NCI-H1694 (cell line): ENCODE measurements at places on chromosomes 16 and 17.

DNA sequence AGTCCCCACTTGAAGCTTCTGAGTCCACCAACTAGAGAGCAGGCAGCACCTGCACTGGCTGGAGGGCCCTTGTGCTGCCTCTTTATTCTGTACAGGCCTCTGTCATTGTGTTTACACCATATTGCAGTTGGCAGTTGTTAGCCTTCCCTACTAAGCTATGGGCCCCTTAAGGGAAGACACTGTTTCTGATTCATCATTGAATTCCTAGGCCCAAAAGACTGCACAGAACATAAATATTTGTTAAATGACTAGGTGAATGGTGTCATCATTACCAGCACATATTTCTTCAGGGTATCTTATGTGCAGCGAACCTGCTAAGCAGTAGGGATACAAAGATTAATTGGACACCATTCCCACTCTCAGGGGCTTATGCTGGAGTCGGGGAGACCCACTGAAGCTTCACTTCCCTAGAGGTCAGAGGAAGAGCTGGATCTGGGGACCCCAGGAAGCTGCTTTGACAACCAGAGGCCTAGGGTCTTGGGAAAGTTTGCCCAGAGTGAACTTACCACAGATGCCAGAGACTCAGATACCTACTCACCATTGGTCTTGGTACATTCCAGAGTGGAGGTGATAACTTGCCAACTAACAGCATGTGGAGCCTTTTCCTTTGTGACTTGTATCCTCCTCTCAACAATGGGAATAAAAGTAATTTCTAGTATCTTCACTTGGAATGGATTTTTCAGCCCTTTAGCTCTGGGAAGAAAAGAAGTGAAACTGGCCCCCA lies 28.7 kb upstream of the DDX52 start:
- no peak for DNase-seq

DNA sequence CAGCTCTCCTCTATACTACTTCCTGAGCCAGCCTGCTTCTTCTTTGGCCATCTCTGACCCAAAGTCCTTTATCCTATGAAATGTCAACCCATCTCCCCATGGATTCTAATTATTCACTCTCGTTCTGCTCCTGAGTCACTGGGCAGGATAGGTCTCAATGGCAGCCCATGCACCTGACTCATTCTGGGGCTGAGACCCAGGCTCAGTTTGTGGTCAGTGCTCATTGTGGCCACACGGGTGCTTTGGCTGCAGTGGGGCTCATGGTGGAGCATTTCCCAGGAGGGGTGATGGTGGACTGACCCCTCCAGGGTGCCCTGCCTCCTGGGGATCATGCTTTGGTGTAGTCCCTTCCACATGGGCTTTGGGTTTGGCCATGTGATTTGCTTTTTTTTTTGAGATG lies 154.8 kb upstream of the WSCD1 start:
- DNase-seq: no peak

DNA sequence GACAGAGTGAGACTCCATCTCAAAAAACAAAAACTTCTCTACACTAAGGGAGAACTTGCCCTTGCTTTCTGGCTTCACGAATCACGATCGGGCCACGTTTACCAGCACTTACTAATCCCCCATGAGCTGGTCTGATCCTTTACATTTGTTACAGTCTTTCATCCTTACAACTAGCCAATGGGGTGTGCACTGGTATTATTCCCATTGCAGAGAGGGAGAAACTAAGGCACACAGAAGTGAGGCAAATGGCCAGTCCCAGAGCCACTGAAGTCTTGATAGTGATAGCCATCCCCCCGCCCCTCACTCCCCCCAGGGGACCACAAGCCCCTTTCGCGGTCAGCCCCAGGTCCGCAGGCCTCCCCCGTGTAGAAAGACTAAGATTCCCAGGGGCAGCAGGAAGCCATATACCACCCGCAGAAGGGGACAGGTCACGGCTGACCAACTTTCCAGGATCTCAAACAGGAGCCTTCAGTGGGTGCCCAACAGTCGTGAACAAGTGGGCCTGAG lies 868 bp downstream of the NATD1 start:
- no peak for DNase-seq

DNA sequence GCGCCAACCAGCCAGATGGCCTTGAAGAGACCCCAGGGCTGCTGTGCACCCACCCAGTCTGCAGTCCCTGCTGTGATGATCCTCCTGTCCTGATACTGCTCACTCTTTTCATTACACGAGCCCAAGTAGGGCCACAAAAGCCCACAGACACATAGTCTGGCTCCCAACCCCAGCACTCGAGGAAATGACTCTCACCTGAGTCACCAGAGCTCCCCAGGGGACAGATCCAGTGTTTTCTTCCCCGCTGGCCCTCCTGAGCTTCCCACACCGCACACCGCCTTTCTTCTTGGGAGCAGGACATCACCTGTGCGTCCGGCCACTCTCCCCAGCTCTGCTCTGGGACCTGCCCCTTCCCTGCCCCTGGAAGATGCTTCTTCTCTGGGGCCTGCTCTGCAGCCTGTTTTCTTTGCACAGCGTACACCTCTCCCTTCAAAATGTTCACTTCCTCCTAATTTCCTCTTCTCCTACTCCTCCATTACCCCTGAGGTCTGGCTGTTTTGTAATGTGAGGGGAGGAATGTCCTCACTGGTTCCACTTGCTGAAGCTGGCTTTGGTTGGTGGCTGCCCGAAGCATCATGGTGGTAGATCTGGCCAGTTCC lies 2.0 kb upstream of the SCN4A start:
- DNase-seq: no peak

DNA sequence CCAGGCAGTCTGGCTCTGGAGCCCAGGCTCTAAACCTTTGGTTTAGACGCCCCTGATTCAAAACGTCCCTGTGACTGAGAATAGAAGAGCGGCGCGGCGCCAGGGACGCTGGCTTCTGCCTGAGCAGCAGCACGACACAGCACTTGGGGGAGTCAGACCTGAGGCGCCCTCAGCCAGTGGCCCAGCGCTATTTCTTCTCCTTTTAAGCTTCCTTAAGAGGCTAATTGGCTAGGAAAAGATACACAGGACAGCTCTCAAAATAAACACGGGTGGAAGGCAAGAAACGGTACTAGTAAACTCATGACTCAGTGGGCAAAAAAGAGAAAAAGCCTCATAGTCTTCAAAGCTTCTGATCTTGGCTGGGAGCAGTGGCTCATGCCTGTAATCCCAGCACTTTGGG lies 34.9 kb downstream of the GTF3C1 start:
- no peak for DNase-seq

DNA sequence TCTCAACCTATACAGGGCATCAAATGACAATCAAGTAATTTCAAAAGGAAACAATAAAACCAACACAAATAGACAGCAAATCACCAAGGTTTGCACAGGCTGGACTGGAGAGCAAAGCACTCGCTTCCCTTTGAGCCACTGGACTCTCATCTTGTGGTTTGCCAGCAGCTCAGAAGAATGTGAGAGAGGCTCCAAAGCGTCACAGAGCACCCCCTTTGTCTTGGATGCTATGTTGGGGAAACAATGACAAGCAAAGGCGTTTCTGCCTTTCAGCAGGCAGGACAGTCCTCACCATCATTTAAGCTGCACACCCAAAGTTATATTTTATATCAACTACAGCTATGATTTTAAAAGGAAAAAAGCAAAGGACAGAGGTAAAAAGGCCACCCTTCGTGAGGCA lies 13.2 kb downstream of the SLC6A4 start:
- no peak for DNase-seq

DNA sequence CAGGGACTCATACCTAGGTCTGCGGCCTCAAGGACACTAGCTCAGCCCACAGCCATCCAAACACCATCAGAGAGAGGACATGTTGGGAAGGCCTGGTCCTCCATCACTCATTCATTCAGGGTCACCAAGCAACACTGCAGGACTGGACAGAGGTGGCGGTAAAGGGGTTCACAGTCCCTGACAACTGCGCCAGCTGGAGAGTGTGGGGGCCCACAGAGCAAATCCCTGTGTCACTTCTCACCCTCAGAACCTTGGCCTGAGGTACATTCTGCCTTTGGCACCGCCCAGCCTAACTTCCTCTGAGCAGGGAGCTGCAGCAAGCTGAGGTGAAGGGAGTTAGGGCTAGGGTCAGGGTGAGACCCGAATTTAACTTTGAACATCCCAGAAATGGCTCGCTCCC lies 106.5 kb downstream of the COPRS start:
- no peak for DNase-seq

DNA sequence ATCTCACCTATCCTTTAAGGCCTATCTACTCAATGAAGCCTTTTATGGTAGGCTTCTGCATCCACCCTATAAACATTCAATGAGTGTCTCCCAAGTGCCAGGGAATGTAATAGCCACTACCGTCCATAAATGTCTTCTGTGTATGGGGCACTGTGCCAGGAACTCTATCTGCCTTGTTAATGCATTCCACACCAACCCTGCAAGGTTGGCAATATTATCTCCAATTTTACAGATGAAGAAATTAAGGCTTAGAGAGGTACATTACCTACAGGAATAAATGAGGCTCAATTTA lies 20.0 kb downstream of the MAP3K14 start:
- DNase-seq: no peak

DNA sequence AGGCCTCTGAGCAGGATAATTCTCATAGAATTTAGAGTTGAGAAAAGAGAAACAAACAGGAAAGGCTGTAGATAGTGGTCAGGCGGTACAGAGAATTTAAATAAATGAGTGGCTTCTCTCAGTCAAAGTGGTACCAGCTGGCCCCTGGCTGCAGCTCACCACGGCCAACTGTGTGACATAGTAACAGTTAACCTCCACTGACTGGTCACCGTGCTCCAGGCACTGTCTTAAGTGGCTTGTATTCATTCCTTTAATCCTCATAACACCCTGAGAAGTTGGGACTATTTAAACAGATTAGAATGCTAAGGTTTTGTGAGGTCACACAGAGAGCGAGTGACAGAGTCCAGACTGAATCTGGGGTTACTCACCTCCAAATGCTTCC lies 108.9 kb downstream of the GNAO1 start:
- DNase-seq: no peak

- DNase-seq: no peak
Observed at GRCh38 chr17:66443606-66444005, 141.2 kb downstream of the PRKCA start.

DNA sequence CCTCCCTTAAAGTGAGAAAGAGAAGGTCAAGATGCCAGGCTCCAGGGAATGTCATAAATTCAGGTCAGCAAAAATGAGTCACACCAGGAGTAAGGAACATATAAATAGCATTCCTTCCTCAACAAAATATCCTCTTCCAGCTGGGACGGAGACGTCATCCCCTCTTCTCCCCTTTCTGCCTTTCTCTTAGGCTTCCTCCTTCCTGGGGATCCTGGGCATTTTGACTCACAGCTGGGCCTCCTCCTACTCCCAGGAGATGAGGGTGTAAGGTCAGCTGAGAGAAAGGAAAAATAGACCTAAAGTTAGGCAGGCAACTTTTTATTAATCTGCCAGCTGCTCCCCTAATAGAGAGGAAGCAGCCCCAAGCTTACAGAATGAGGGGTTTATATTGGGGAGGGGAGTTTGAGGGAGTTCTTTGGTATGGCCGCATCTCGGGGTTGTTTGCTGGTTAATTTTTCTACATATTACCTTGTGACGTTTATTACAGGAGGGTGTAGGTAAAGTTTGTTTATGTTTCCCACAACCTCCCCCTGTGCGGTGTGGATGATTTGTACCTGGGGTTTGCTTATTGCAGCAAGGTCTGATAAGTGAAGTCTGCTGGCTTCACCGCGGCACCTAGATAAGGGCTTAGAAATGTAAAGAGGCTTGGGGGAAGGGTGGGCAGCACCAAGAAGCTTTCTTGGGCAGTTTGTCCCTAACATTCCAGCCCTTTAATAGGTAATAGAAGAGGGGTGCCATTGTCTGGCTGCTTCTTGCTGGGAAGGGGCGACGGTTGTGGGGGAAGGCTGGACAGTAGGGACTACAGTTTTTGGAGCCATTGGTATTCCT lies 7.1 kb upstream of the ZNF747 start:
- no peak for DNase-seq

DNA sequence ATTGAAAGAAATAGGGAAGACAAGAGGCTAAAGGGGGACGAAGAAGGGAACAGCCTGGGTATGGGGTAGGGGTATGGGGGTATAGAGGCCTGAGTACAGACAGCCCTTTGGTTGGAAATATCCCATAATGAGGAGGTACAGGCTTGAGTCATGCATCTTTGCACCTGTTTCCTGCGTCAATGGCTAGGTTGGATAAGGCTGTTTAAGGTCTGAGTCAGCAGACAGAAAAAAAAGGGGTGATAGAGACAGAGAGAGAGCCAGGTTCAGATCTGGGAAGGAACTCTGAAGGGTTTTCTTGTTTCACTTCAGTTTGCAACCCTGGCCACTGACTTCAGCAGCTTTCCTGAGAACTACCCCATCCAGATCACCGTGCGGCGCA lies 8.5 kb downstream of the FNDC8 start:
- DNase-seq: no peak

GRCh38 chr16:28875134-28876018 lies 2.9 kb upstream of the ATP2A1 start:
- DNase-seq: no peak

- DNase-seq: no peak
Observed at GRCh38 chr16:1323296-1324239, 9.9 kb upstream of the BAIAP3 start.

DNA sequence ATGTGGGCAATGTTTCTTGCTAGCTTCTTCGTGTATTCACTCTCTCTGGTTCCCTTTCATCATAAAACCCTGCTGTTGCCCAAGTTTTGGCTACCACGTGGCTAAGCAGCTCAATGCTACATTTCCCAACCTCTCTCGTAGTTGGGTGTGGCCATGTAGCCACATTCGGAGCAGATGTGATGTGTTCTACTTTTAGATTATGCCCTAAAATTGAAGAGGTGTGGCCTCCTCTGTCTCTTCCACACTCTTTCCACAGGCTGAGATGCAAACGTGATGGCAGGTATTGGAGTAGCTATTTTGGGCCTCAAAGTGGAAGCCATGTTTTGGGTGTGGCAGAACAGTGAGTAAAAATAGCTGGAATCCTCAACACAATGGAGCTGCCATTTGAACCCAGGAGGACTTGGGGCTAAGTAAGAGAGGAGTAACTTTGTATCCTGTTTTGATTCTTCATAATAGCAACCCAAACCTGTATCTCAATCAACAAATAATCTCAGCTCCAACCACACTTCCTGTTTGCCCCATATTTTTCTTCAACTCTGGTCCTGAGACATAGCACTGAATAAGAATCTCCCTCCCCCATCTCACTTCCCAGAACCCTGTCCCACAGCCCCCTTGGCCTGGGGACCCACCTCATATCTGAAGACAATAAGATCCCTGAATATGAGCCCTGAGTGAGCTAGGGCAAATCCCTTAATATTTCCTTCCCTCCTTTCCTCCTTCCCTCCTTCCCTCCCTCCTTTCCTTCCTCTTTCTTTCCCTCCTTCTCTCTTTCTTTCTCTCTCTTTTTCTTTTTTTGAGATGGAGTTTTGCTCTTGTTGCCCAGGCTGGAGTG lies 4.0 kb downstream of the NUPR1 start:
- no peak for DNase-seq

DNA sequence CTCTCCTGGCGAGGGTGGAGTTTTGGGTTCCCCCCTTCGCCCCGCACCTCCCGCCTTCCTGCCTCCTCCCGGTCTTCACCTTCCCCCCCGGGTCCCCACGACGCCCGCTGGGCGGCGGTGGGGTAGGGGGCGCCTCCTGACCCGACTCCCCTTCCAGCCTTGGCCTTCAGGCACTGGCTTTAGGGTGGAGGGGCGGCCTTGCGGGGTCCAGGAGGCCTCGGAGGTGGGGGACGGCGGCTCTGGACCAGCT lies 2.4 kb downstream of the SLC16A3 start:
- no peak for DNase-seq

- DNase-seq: no peak
Observed at GRCh38 chr17:32623196-32623595, 136.4 kb downstream of the CDK5R1 start.

GRCh38 chr16:5056352-5056751 lies 9.4 kb downstream of the C16orf89 start:
- no peak for DNase-seq
